Cerebellar nuclear complex (tissue), 1 donor: ENCODE measurements at places on chromosomes 5 and 9.
A peak's percentile ranks its signal among the peaks of the same experiment; 100 is the strongest.

DNA sequence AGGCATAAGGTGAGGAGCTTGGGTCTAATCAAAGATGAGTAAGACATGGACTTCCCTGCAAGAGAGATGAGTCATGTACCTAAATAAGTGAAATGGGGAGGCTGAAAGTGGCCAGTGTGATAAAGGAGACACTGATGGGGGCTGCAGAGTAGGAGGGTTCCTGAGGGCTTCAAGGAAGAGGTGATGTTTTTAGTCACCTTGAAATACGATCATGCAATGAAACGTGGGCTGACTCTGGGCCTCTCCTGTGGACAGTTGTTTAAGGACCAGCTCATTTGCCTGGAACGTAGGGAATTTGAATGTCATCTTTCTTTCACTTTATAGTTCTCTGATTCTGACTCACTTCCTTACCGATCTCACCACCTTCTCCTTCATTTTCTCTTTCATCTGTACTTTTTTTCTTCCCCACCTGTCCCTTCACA is 49.6 kb upstream of the CPLX2 start:
- no peak for DNase-seq

DNA sequence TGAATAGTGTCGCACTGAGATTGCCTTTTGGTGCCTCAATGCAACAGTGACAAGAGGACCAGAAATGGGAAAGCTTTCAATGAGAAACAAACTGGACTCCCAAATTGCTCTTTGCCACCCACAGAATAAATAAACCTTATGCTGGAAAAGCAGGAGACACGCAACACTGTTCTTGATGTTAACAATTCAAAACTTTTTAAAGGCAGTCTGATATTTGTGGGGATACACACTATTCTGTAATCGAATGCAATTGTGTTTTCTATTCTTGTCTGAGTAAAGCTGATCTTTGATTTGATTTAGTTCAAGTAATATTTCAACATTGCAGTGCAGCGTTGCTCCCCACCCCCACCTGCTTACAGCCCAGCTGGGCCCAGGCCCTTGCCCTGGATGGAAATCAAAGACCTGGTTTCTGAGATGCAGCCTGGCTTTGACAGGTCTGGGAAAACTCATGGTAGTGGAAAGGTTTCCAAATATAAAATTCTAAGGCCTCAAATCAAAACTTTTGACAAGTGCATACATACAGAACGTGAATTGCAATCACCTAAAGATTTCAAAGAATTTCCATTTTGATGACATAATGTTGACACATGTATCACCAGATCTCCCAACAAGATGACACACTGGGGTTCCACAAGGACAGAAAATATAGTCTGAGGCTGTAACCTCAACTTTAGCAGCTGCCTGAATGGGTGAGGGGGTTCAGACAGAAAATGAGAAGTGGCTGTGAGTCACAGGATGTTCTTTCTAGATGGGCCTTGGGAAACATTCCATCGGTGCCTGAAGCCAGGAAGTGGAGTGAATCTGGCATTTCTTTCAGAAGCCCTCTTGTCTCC is 55.1 kb downstream of the ABCA1 start:
- DNase-seq = no peak

DNA sequence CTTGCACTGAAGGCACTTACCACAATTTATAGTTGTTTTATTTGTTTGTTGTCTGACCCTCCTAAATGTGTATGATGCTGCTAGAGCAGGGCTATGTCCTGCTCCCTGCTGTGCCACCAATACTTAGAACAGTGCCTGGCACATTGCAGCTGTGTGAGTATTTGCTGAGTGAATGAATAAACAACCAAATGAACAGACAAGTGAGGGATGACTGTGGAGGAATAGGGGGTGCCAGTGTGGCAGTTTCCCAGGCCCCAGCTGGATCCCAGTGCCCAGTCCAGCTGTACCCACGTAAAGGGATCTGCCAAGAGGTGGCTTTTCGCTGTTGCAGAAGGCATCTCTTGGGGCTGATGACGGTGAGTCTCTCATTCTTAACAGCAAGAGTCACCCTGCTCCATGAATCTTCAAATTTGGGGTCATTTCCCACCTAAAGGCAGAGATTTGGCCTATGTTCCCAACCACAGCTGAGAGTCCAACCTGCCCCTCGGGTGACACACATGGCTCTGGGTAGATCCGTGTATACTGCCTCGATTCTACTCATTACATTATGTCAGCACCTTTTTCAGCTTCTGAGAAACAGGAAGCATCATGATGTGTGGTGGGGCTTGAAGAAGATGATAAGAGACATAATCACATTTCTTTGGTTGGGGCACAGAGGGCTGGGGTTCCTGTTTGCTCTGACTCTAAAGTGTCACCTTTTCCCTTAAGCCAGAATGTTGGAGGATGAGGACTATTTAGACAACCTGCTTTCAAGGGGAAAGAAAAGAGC is 14.3 kb downstream of the IL5 start:
- DNase-seq = no peak

DNA sequence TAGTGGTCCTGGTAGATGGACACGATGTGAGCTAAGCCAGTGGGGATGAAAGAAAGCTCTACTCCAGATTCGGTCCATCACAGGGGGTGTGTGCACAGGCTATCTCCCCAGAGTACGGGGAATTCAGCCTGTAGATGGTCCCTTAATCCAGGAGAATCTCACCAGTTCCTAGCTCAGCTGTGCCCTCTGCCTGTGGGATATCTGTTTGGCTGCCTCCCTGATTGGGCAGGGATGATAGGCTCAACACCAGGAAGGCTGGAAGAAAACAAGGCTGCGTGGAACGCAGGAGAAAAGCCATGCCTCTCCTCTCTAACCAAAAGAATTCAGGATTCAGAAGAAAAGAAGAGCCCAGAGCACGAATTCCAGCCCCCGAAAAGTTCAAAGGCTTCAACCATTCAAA is 40.9 kb downstream of the VLDLR start:
- peak; percentile 8 for DNase-seq

DNA sequence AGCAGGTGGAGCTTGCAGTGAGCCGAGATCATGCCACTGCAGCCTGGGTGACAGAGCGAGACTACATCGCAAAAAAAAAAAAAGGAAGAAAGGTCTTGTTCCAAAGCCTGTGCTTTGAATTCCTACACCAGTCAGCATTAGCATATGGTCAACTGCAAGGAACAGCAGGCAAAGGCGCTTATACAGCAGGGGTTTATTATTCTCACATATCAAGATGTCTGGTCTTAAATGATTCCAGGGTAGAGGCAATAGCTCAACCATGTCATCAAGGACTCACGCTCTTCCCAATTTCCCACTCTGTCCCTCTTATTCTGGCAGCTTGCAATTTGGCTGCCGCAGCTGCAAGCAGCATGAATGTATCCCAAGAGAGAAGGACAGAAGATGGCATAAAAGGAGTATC is 28.6 kb upstream of the HRH2 start:
- no peak for DNase-seq

DNA sequence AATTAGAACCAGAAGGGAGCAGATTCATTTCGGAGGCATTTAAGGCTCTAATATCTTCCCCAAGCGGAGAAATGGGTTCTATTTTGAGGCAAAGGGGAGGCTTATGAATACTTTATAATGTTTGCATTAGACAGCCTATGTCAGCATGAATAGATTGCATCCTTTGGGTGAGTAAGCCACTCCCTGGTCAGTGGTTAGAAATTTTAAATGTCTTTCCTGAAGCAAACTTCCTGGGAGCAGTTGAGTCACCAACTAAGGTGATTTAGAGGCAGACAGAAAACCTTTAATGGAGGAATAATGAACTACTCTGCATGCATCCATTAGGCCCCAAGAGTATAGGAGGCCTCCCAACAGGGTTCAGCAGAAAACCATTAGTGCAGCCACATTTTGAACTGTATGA is 204.9 kb downstream of the ELAVL2 start:
- no peak for DNase-seq

- DNase-seq = no peak
Observed at GRCh38 chr5:5309645-5310044, 112.8 kb upstream of the ICE1 start.

DNA sequence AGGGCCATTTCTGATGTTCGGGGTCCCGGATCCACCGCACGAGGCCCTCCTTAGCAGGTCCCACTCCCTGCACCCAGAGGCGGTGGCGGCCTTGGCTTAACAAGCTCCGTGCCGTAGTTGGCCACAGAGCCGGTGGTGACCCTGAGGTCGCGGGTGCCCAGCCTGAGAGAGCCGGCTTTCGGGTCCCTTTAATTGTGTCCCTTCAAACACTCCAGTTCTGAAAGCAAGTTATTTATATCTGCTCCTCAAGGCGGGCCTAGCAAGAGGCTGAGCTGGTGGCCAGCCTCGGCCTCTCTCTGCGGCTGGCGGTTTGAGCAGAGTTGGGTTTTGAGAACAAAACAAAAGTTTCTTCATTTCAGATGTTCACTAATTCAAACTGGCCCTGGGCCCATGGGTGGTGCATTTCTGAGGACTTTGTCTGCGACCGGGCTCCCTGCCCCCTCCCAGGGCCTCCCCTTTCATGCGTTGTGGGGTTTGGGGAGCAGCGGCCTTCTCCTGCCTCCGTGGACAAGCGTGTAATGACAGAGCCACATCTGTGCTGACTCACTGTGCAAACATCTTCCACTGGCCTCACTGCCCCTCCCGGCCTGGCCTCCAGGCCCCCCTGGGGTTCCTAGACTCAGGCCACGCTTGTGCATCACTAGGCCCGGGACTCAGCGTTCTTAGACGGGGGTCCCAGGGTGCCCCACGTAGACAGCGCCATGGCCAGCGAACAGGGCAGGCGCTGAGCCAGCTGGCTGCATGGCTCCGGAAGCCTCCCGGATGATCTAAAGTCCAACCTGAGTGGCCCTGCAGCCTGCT is 49.4 kb upstream of the COL5A1 start:
- no peak for DNase-seq

DNA sequence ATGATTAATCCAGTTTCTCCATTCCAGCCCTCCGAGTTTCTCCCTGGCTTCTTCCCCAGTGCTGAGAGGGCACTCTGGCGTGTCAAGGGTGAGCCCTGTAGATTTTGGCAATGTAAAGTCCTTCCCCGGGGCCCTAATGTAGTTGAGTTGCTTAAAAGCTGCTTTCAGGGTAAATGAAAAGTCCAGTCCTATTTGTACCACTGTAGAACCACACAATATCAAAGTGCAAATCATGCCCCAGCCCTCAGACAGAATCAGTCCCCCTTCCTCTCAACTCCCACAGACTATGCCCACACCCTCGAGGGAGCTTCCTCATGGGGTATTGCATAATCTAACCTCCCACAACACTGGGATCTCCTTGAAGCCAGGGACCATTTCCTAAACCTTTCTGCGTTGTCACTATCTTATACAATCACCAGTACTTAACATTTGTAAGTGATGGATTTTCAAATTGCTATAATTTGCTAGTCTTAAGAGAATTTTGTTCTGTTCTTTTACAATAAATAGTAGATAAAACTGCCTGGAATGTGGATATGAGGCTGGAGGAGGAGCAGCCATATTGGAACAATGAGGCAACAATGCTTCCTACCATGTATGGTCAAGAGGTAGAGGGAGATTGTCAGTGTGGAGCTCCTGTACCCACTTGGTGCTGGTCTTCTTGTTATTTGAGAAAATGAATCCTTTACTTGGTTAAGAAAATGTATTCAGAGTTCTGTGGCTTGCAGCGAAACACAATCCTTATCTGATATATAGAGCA is 34.4 kb downstream of the ZNF366 start:
- DNase-seq = no peak

- no peak for DNase-seq
Observed at GRCh38 chr9:86600291-86600690, 246.1 kb upstream of the TUT7 start.

- DNase-seq = no peak
Observed at GRCh38 chr9:76529653-76530052, 70.7 kb downstream of the GCNT1 start.

DNA sequence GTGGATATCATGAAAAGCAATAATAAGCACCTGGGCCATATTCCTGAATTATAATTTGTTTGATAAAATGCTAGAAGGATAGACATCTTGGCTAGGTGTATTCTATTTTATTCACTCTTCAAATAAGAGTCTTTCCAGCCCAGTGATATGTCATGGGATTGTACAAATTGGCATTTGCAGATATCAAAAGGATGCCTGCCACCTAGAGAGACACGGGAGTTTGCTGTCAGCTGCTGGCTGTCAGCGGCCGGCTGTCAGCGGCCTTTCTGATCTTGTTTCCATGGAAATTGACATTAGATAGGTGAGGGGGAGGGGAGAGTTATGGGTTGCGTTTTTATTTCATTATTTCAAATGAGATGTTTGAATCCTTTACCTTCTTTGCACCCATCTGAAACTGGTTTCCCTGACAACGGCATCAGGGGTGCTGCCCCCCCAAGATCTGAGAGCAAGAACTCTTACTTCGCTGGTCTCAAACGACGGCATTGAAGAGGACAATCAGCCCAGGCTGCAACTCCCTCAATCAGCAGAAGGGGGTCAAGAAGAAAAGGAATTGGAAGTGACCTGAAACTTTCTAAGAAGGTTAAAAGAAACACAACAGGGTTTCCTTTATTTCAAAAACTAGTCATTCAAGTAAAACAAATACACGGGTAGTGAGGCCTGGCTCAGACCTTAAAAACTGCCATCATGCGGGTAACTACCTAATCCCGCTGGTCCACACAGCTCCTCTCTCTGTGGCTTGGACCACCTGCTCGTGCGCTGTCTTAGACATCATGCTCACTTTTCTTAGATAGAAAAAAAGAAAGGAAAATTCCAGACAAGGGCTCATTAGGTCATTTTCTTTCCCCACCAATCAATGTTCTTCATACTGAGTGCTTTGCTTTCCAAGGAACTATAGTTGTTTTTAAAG is 115.7 kb downstream of the TLE1 start:
- DNase-seq = no peak

- DNase-seq = no peak
Observed at GRCh38 chr5:52150501-52150900, 637.2 kb upstream of the ITGA1 start.

GRCh38 chr9:111632060-111632459 is 926 bp downstream of the DNAJC25 start:
- no peak for DNase-seq

- no peak for DNase-seq
Observed at GRCh38 chr9:89425024-89425805, 72.7 kb downstream of the SEMA4D start.

DNA sequence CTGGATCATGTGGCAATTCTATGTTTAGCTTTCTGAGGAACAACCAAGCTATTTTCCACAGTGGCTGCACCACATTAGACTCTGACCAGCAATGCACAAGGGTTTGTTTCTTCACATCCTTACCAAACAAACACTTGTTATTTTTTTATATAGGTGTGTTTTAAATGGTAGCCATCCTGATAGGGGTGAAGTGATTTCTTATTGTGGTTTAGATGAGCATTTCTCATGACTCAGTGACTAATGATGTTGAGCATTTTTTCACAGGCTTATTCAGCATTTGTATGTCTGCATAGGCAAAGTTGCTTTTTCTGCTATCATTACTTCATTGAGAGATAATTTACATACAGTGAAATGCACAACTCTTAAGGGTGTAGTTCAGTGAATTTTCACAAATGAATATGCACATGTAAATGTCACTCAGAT is 36.0 kb downstream of the ANKRD33B start:
- no peak for DNase-seq

DNA sequence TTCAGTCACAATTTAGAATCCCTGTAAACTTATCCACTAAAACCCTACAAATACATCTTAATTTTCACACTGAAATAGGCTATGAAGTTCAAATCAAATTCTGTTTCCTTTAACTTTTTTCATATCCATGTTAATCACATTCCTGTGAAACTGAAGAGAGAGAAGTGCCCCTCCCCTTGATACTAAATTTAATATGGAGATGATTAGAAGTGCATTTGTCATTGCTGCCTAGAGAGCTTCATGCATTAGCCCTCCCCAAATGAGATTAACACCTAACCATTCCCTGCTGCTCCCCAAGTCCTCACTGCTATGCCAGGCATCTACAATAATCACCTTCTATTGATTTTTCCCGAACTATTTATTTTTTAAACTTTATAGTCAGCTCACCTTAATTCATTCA is 85.1 kb upstream of the SPOCK1 start:
- no peak for DNase-seq

- DNase-seq = no peak
Observed at GRCh38 chr9:97873425-97873824, 20.4 kb downstream of the FOXE1 start.
